ENCODE measurements at places on chromosomes 12 and 14.

DNA sequence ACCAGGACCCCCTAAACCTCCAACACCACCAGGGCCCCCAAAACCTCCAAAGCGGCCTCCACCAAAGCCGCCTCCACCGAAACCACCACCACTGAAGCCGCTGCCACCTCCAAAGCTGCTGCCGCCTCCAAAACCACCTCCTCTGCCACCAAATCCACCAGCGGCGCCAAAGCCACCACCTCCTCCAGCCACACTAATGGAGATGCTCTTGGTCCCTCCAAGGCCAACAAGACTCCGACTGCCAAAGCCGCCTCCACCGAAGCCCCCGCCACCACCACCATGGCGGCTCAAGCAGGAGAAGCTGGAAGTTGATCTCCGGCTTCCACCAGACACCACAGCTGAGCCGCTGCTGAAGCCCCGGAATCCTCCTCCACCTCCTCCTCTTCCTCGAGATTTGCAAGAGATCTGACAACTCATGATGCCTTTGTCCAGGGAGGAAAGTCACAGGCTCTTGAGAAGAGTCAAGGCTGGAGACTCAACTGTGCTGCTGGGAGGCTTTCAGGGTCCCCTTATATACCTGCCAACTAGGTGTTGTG is at the start of gene KRT2:
KRT2 (minus strand) TSS at position 486 of the 536 bp plus-strand sequence; CDS start at position 417, 69 bp downstream.
- no peak for DNase-seq

GRCh38 chr12:132788375-132789098 is 26.9 kb upstream of the ANKLE2 start:
- no peak for DNase-seq

- DNase-seq, result no peak
Observed at GRCh38 chr12:132360906-132361777, 31.8 kb upstream of the GALNT9 start.

GRCh38 chr12:46553911-46554310 is 181.3 kb upstream of the SLC38A2 start:
- DNase-seq, result no peak

- DNase-seq, result no peak
Observed at GRCh38 chr12:118418385-118419057, 42.2 kb downstream of the SUDS3 start.

GRCh38 chr12:89029961-89030360 is 322.3 kb downstream of the DUSP6 start:
- no peak for DNase-seq

GRCh38 chr14:100665511-100666032 is 61.1 kb upstream of the DLK1 start:
- DNase-seq, result no peak

DNA sequence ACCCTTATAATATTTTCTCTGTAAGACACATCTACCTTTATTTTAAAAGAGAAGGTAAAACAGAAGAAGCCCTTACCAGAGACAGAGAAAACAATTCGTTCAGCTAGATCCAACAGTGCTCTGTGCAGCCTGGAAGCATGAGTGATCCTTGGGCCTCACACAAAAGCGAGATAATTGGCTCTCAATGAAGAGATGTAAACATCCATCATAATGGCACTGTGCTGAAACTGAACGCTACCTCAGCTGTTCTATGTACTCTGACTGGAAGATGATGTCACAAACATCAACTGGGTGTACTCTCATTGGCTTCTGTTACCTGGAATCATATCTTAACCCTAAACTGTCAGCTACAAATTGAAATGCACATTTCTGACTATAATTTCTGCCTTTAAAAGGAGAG is at the start of gene MGAT4C:
MGAT4C (minus strand) TSS at position 229 of the 400 bp plus-strand sequence.
- no peak for DNase-seq

- DNase-seq, result no peak
Observed at GRCh38 chr14:34824826-34825225, 50.3 kb downstream of the BAZ1A start.

GRCh38 chr12:11621797-11622423 is 27.6 kb upstream of the ETV6 start:
- DNase-seq, result no peak

- DNase-seq, result no peak
Observed at GRCh38 chr12:107760207-107760808, 629 bp downstream of the PRDM4 start.

DNA sequence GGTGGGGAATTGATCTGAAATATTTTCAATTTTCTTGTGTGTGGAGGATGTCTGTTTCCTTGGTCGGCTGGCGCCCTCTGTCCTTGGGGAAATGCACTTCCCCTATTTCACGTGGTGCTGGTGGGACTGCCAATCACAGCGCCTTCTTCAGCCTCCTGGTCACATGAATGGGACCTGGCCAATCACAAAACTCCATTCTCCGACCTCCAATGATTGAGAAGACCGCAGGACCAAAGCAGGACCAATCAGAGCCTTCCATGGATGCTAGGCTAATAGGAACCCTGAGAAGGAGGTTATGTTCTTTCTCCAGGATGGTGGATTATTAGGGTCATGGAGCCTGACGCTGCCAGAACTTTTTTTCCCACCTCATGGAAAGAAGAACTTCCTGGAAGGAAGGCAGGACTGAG is 188.7 kb downstream of the TTC8 start:
- DNase-seq, result no peak

- DNase-seq, result no peak
Observed at GRCh38 chr14:31926123-31926522, 151.0 kb upstream of the ARHGAP5 start.

- no peak for DNase-seq
Observed at GRCh38 chr14:91158091-91158790, 44.4 kb downstream of the DGLUCY start.

- DNase-seq, result no peak
Observed at GRCh38 chr12:28035500-28035899, 63.0 kb upstream of the PTHLH start.

GRCh38 chr14:99831903-99832685 is 38.9 kb downstream of the EML1 start:
- no peak for DNase-seq

DNA sequence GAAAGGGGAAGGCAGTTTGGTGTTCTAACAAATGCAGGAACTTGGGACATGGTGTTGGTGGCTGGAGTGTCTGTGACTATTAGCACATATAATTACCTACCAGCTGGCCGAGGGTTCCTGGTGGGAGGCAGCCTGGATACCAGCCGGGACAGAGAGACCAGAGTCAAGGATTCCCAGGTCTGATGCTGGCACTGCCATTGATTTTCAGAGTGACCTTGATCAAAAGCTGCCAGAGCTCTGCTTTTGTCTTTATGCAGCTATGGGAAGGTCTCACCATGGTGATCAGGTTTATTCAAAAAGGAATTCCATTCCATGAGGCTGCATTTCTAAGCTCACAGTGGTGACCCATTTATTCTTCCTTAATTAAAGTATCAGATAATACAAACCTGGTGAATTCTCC is 101.0 kb upstream of the PWP1 start:
- no peak for DNase-seq

DNA sequence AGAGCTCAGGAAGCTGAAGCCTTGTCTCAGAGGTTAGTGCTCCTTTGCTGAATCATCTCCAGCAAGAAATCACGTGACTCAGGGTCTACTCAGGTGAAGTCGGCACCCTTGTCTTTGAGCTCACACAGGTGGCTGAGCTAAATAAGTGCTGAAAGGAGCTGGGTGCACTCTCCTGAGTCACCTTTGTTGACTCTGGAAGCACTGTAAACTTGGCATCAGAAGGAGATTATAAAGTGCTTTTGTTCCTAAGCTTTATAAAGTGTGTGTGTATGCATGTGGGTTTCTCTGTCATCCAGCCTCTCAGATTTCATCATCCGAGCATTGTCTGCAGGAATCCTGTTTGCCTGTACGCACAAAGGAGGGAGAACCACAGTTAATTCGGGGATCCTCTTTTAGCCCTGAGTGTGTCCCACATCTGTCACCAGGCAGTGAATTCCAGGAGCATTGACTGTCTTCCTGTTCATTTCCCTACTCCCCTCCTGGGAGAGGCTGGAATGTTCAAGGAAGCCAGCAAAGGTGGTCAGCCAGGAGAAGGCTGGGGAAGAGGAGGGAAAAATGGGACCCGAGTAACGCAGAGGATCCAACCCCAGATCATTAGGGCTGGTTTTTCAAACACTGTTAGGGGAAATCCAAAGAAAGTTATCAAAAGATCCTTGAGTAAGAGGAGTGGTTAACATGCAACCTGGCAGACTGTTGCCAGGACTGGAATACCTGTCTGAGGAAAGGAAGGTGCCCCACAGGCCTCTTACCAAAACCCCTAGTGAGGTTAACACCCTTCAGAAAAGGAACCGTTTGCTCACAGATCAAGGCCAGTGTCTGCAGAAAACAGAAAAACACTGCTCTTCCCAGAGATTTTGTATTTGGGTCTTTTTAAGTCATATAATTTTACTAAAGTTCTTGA is 157.5 kb upstream of the HIF1A start:
- no peak for DNase-seq

- DNase-seq, result no peak
Observed at GRCh38 chr14:71931492-71932228, 569 bp upstream of the RGS6 start.

DNA sequence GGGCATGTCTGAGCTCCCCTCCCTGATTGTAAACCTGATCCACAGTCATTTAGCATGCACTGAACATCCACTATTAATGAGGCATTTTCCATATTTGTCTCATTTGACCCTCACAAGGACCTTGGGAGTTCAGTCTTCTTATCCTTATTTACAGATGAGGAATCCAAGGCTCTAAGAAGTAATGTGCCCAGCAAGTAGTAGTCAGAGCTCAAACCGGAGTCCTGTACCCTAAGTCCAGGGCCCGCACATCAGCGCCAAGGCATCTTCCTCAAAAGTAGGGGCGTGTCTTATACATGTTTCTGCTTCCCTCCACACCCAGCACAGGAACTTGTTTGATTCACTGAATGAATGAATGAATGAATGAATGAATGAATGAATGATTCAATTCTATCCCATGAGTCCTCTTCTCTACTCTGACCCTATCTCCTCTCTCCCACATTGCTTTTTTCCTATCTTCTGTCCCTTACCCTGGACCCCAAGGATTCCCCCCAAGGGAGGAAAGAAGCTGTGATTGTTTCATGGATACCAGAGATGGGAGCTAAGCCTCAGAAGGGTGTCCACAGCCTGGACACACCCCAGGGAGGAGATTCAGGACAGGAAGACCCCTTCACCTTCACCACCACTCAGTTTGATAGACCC is 21.8 kb upstream of the KRT8 start:
- no peak for DNase-seq

GRCh38 chr12:108338915-108339657 is at the start of gene CMKLR1:
TSS of gene CMKLR1 (minus strand) at chr12:108339311. CDS start at chr12:108293591, 45,720 bp downstream.
- DNase-seq, result no peak

- DNase-seq, result no peak
Observed at GRCh38 chr12:20259786-20260185, 108.6 kb upstream of the PDE3A start.

GRCh38 chr12:119115296-119115905 is 63.3 kb upstream of the HSPB8 start:
- DNase-seq, result no peak

DNA sequence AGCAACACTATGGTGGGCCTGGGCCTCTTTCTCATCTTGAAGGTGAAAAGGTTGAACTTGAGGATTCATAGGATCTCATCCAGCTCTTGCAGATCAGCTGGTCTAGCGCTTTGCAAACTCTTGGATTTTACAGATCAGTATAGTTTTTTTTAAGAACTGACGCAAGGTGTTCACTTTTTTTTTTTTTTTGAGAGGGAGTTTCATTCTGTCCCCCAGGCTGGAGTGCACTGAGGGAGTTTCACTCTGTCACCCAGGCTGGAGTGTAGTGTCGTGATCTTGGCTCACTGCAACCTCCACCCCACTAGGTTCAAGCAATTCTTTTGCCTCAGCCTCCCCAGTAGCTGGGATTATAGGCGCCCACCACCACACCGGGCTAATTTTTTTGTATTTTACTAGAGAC is 20.4 kb upstream of the LGMN start:
- no peak for DNase-seq

DNA sequence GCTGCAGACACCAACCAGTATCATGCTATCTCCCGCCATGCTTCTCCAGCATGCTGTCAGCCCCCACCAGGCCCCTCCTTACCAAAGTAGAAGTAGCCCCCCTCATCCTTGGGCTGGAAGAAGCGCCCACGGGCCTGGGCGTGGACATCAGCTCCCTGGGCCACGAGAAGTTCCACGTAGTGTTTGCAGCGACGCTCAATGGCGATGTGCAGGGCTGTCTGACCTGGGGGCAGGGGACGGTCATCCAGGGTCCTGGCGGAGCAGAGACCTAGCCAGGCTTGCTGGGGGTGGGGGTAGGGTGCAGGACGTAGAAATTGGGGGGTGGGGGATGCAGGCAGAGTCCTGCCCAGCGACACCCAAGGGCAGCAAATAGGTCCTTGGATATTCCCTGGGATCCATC is 32.7 kb downstream of the TRPV4 start:
- DNase-seq, result no peak

DNA sequence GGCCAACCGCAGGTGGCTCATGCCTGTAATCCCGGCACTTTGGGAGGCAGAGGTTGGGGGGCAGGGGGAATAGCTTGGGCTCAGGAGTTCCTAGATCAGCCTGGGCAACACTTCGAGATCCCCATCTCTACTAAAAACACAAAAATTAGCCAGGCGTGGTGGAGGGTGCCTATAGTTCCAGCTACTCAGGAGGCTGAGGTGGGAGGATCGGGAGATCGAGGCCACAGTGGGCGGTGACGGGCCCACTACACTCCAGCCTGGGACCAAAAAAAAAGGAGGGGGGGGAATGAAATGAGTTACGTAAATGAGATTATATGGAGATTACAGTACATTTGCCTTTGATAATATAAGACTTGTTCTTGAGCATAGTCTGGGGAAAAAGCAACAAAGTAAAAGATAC is 1.1 kb downstream of the RPAP3 start:
- no peak for DNase-seq

DNA sequence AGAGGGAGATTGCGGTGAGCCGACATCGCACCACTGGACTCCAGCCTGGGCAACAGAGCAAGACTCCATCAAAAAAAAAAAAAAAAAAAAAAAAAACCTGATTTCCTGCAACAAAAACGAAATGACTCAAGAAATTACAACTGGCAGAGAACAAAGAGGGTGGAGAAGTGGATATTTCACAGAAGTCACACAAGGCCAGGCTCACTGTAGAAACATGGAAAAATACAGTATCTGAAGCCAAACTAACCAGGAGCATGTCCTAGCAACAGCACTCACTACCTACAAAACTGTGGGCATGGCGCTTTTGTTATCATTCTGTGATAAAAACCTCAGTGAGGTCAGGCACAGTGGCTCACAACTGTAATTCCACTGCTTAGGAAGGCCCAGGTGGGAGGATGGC is 11.7 kb upstream of the MMP17 start:
- no peak for DNase-seq
